Mesothelial cell of epicardium (in vitro differentiated cells): ENCODE measurements at places on chromosomes 6 and 20. TPM values are rescaled to one million over a fixed set of nuclear protein-coding genes. Genes with fewer than 3 reads are reported as not detected.

DNA sequence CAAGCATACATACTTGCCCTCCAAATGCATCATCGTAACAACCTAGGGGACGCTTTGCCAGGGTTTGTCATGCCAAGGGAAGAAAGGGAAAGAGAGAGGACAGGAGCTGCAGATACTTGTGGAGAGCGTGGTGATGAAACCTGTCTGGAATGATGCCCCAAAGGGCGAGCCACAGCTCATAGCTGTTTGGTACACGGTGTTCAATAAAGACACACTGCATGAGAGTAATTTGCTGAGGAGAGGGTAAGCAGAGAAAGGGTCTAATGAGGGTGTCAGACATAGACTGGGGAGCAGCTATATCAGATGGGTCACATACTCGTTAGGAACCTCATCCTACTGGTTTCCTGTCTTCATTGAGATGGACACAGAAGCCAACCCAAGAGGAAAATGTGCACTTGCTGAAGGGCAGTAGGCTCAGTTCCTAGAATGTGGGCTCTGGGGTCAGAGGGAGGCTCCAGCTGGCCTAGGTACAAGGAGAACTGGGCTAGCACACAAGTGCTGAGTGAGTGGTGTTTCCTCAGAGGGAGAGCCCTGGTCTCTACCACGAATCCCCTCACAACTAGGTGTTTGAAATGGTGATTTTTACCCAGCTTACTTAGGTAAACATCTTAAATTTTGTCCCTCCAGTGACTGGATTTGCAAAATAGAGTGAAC, 5.2 kb upstream of the FOXO3 start:
- no peak for DNase-seq

The MTFR2 gene
- 1.7 to 2.2 TPM (median 2.0 TPM) in 3 replicates for total RNA-seq

DNA sequence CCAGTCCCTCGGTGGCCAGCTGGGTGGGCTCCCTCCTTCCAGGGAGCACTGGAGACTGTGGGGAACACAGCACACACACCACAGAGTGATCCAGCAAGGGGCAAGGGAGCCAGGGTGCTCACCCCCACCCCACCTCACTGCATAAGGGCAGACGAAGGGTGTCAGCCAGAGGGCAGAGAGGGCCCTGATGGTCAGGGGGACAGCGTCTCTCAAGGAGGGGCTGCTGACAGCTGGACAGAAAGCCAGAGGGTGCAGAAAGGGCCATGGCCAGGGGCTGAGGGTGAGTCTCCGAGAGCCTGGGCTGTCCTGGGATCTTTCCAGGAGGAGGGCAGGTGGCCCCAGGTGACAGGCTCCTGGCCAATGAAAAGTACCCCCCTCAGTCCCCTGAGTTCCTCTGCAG, 73.4 kb upstream of the PMEPA1 start:
- no peak for DNase-seq

The TCP11 gene
- total RNA-seq = 0.20 to 0.24 TPM (median 0.20 TPM) in 3 replicates

DNA sequence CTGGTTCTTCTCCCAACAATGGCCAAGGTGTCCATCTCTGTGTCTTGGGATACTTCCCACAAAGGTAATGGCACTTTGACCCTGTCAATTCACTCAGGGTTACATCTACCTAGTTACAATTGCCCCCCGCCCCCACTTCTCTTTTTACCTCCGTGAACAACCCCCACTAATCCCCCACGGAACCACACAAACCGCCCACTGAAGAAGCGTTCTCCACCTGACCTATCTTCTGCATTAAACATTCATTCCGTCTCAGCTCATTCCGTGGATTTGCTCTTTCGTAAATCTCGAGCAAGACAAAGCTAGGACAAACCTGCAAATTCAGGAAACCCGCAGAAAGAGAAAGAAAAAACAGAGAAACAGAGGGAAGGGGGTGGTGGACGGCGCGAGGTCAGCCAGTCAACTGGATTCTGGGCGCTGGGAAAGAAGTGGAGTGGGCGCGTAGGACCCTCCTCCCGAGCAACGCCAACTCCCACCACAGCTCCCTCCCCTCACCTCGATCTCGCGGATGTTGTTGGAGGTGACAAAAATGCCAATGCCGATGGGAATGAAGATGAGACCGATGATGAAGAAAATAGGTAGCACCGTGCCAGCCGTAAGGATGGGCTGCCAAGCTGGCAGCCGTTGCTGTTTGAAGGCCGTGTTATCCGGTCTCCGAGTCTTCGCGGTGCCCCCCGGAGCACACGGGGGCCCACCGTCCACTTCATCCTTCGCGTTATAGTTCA, 523 bp downstream of the TMEM30A start:
- DNase-seq = peak; percentile 27

The INSM1 gene
- total RNA-seq = not detected in 3 replicates

DNA sequence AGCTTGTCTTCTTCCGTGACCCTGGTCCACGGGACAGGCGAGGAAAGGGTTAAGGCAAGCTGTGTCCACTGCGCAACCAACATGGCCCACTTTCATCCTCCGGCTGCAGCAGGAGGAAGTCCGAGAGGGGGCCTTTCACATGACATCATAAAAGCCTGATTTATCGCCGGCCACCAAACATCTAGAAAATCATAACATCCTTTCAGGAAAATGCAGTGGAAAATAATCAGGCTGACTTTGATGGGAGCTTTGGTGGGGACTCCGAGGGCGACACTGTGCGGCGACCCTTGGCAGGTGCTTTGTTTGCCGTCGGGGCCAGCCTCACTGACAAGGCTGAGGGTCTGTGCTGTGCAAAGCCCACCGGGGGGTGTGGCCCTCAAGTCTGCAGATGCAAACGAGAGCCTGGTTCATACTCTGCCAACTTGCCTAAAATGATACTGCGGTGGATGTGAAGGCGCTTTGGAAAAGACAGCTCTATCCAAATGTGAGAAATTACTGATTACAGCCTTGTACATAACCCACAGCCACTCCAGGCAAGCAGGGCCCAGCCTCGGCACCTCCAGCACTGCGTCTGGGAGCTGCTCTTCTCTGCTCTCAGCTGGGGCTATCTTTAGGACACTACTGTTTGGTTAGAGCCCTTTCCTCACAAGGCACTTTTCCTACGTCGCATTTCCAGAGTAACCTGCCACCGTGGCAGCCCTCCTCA, 25.7 kb downstream of the FOXC1 start:
- DNase-seq = no peak

The PLAGL1 gene
- 158 to 164 TPM (median 161 TPM) in 3 replicates for total RNA-seq

The DEF6 gene
- total RNA-seq = 9.3 to 11.3 TPM (median 9.7 TPM) in 3 replicates

GRCh38 chr6:13428583-13429405, 58.6 kb downstream of the GFOD1 start:
- no peak for DNase-seq

GRCh38 chr6:70210462-70210861, 92.4 kb downstream of the COL9A1 start:
- no peak for DNase-seq

- no peak for DNase-seq
Measured at GRCh38 chr6:28408076-28408802, 8.7 kb upstream of the ZSCAN12 start.

- no peak for DNase-seq
Measured at GRCh38 chr20:58602124-58602523, 49.0 kb upstream of the STX16 start.

The GPLD1 gene
- 4.2 to 4.8 TPM (median 4.7 TPM) in 3 replicates for total RNA-seq

The NMBR gene
- 0.27 TPM in 2 of 3 replicates, not detected in the other for total RNA-seq

GRCh38 chr6:113998811-113999210, 27.9 kb upstream of the HDAC2 start:
- DNase-seq = no peak

The PTP4A1 gene
- total RNA-seq = 47.0 to 51.5 TPM (median 51.1 TPM) in 3 replicates

DNA sequence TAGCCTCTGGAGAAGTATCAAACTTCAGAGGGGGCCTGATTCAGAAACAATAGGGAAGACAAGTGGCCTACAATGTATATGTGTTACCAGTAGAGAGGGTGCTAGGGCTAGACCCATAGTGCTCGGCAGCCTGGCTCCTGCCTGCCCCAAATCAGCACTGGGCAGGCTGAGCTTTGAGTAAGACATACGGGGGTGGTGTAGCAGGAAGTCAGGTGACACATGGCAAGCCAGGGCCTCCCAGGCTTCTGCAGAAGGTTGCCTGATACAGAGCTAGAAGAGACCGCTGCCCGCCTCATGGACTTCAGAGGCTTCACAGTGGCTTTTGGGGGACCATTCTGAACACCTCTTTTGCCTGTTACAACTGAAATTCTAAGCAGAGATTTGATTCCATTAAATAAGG, 43.4 kb downstream of the RALY start:
- DNase-seq = no peak

- DNase-seq = no peak
Measured at GRCh38 chr6:56753811-56754210, 111.1 kb upstream of the DST start.

The PLN gene
- total RNA-seq = 0.20 to 0.50 TPM (median 0.47 TPM) in 3 replicates

DNA sequence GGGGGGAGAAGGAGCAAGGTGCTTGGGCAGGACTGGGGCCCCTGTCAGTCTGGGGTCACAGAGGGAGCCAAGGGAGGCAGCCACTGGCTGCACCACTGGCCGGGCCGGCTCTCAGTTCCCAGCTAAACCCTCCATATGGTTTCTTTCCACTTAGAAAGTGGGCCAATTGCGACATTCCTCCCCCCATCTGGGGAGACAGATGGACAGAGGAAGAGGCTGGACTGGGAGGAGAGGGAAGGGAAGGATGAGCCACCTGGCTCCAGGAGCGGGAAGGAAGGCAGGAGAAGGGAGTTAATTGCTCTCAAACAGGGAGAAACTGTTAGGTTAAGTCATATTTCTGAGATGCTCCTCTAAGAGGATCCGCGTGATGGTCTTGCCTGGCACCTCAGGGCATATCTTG, 82.2 kb downstream of the GRM4 start:
- no peak for DNase-seq
